Thoracic aorta (tissue), 2 donors: ENCODE measurements at places on chromosomes 7 and 10. TPM values are rescaled to one million over a fixed set of nuclear protein-coding genes. Genes with fewer than 3 reads are reported as not detected.

DNA sequence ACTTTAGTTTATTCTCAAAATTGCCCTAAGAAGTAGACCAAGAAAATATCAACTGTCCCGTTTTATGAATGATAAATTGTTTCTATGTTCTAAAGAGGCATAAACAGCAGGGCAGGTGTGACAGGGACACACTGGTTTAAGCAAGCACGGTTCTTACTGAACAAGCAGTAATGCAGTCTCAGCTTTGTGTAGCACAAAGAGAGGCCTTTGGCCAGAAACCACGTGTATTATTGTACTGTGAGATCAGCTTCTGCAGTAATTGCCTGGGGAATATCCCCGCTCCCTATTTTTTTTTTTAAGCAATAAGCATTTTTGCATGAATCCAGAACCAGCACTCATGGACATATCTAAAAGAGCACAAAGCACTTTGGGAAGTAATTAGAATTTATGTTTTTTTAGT lies 255.4 kb downstream of the WDR11 start:
- no peak overlapping the region for H3K4me3 ChIP-seq
- no peaks in the 10 kb centered on the region for H3K27me3 ChIP-seq
- no peak overlapping the region for H3K27ac ChIP-seq
- H3K4me1 ChIP-seq = no peaks in the 10 kb centered on the region
- H3K36me3 ChIP-seq = no peaks in the 10 kb centered on the region

DNA sequence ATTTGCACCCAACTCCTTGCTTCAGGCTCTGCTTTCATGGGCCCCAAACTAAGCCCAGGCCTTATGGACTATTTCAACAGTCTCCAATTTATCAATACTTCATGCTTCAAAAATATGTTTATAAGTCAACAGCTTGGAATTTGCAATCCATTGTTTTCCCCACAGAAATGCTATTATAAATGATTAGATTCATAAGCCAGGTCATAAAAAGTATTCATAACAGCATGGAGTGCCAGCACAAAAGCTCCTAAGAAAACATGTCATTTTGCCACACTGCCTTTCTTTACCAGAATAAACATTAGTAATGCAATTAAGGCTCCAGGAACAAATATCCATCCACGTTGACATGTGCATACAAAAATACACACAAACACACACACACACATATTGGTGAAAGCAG lies 30.1 kb downstream of the OSBPL3 start:
- no peak for DNase-seq
- no peak overlapping the region for H3K4me3 ChIP-seq
- no peaks in the 10 kb centered on the region for H3K27me3 ChIP-seq
- no peaks in the 10 kb centered on the region for H3K36me3 ChIP-seq
- no peak overlapping the region for H3K27ac ChIP-seq
- no peaks in the 10 kb centered on the region for H3K4me1 ChIP-seq

Gene CYP3A4
- total RNA-seq = not detected

- H3K27ac ChIP-seq = no peak overlapping the region
- no peaks in the 10 kb centered on the region for H3K27me3 ChIP-seq
- H3K36me3 ChIP-seq = peaks cover 36% of the 10 kb centered on the region
- no peak overlapping the region for H3K4me3 ChIP-seq
Measured at GRCh38 chr7:107931740-107932515, 40.9 kb downstream of the DLD start.

GRCh38 chr10:62001898-62002297 lies 100.4 kb downstream of the ARID5B start:
- no peaks in the 10 kb centered on the region for H3K27me3 ChIP-seq
- H3K4me1 ChIP-seq = peaks cover 62% of the 10 kb centered on the region

Gene PPA1
- total RNA-seq = 55.9 TPM

Gene HOXA10
- not detected for total RNA-seq
